ENCODE measurements at places on chromosomes 1 and 21.

- no peak for DNase-seq
Observed at GRCh38 chr1:99745684-99746083, 20.8 kb downstream of the FRRS1 start.

DNA sequence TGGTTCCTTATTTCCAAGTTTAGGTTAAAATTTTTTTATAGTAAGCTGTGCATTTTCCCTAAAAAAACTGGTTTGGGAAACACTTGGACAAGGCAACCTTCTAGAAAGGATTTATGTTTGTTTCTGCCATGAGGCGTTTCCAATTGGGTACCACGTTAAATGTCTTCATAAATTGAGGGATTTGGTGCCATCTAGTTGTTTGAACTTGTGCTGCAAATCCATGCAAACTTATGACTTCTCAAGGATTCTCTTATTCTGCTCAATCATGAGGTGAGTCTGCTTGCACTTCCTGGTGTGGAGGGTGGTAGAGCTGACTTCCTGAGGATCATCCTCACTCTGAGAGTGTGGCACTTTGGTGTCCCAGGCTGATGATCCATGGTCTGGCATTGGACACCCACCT is 123.3 kb downstream of the PCNX2 start:
- no peak for DNase-seq

- DNase-seq: no peak
Observed at GRCh38 chr1:192983349-192983980, 75.7 kb downstream of the UCHL5 start.

GRCh38 chr1:119308806-119309205 is 59.8 kb upstream of the HAO2 start:
- no peak for DNase-seq

GRCh38 chr1:91872559-91873081 is 13.3 kb downstream of the TGFBR3 start:
- DNase-seq: no peak

All from COR-L47 (cell line).